ENCODE measurements at places on chromosomes 5 and 9. TPM values are rescaled to one million over a fixed set of nuclear protein-coding genes. Genes with fewer than 3 reads are reported as not detected.

The CAMK2A gene
- total RNA-seq, result not detected

GRCh38 chr9:86274821-86275643 lies 7.3 kb downstream of the ISCA1 start:
- DNase-seq, result no peak

DNA sequence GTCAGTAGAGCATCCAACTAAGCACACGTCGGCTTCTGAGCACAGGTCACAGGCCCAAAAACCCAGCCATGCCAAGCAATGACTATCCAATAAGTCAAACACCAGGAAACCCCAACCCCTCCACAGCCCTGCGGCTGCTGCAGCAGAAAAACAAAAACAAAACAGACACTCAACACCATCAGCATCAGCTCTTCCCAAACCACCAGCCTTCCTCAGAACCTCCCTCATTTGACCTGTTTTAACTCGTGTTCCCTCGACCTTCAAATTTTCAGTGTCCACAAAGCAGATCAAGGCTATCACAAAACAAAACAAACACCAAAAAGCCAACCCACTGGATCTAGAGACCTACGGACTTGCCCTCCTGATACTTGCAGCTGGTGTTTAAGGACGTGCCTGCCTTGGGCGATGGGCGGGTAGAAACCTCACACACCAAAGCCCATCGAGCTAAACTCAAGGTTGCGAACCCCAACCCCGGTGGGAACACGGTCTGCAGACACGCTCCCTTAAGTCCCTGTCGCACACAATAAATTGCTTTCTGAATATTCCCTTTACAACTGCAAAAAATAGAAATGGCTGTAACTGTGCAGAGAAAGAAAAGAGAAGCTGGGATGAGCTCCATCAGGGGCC lies 247.1 kb upstream of the ANKRD55 start:
- DNase-seq, result no peak

DNA sequence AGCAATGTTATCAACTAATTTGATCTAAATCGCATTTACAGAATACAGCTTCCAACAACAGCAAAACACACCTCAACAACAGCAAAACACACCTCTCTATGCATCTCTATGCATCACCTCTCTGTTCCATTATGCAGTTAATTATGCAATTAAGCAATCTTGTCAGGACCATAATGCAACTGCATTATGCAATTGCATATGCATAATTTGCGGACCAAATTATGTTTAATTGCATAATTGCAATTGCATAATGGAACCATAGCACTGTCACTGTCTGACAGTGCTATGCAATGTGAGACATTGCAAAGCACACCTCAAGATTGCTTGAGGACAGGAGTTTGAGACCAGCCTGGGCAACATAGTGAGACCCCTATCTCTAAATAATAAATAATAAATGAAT lies 80.4 kb upstream of the PRSS3 start:
- no peak for DNase-seq

The FBP1 gene
- 0.82 TPM for total RNA-seq

DNA sequence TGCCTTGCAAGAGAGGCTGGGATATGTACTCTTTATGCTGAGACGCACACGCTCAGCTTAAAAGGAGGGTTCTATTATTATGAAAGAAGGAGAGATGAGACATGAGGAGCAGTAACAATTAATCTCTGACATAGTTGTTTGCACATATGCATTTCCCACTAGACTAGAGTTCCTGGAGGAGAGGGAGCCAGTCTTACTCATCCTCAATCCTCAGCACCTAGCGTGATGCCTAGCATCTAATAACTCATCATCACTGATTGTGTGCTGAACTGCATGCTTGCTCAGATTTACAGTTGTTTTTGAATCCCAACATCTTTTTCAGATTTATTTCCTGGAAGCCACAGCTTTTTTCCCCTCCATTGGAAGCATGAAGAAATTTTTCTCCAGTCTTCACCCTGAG lies 35.5 kb downstream of the GCNT4 start:
- DNase-seq, result no peak

- no peak for DNase-seq
Observed at GRCh38 chr5:73693573-73694061, 67.6 kb downstream of the ARHGEF28 start.

All from activated naive CD8-positive, alpha-beta T cell treated with anti-CD3 and anti-CD28 coated beads for 36 hours (primary cell).